ENCODE measurements at places on chromosomes 12 and 14.

GRCh38 chr12:8702159-8702558 lies 4.4 kb downstream of the RIMKLB start:
- no peak for DNase-seq

- DNase-seq = no peak
Observed at GRCh38 chr12:20620261-20620660, 74.9 kb upstream of the SLCO1C1 start.

DNA sequence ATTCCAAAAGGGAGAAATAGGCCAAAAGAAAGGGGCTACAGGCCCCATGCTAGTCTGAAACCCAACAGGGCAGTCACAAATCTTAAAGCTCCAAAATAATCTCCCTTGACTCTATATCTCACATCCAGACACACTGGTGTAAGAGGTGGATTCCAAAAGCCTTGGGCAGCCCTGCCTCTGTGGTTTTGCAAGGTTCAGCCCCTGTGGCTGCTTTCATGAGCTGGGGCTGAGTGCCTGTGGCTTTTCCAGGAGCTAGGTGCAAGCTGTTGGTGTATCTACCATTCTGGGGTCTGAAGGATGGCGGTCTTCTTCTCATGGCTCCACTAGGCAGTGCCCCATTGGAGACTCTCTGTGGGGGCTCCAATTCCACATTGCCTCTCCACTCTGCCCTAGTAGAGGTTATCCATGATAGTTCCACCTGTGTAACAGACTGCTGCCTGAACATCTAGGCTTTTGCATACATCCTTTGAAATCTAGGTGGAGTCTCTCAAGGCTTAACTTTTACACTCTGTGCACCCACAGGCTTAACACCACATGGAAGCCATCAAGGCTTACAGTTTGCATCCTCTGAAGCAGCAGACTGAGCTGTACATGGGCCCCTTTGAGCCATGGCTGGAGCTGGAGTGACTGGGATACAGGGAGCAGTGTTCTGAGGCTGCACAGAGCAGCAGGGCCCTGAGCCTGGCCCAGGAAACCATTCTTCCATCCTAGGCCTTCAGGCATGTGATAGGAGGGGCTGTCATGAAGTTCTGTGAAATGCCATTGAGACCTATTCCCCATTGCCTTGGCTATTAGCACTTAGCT lies 66.5 kb upstream of the ABCD2 start:
- no peak for DNase-seq

DNA sequence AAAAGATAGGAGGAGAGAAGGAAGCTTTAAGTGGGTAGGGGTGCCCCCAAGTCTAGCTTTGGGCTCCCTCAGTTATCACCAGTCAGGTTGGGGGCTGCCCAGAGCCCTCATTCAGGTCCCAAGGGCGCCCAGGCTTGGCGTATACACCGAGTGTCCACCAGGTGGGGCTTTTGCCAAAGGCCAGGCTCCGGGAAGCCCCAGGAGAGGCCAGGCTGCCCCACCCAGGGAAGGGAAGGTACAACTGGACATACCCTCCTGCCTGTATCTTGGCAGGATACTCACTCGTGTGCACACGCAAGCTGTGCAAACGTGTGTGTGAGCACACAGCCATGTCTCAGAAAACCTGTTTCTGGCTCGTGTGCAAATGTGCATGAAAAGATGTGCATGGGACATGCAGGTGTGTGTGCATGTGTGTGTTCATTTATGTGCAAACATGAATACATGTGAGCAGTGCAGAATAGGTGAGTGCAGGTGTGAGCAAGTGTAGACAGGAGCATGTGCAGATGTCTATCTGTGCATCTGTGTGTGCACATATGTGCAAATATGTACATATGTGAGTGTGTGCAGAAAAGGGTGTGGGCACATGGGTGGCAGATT lies 103.9 kb upstream of the MYL2 start:
- DNase-seq = peak; percentile 42

GRCh38 chr14:59465316-59466135 lies at the start of gene GPR135:
GPR135 (minus strand) TSS chr14:59465380; CDS start chr14:59465226, 154 bp downstream.
- DNase-seq = no peak

DNA sequence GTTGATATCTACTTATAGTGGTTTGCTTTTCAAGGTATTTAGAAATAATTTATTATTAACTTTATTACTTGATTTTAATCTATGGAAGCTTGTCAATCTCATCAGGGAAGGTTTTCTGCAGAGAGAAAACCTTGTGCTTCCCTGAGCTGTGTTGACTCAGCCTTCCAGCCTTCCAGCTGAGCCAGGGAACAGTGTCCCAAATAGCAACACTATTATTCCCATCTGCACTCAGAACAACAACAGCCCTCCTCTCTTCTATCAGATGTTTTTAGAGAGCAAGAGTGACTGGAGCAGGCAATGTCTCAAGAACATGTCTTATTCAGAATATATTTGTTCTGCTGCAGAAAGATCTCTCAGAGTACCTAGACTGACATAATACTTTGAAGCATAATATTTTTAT lies 389.9 kb upstream of the GARIN6 start:
- DNase-seq = no peak

GRCh38 chr12:101870925-101871324 lies 6.5 kb upstream of the DRAM1 start:
- no peak for DNase-seq

GRCh38 chr12:12503384-12504078 lies 59.1 kb downstream of the DUSP16 start:
- DNase-seq = no peak

- DNase-seq = no peak
Observed at GRCh38 chr12:26854031-26854390, 21.0 kb upstream of the ITPR2 start.

GRCh38 chr12:118984161-118984943 lies 3.0 kb downstream of the SRRM4 start:
- DNase-seq = no peak

DNA sequence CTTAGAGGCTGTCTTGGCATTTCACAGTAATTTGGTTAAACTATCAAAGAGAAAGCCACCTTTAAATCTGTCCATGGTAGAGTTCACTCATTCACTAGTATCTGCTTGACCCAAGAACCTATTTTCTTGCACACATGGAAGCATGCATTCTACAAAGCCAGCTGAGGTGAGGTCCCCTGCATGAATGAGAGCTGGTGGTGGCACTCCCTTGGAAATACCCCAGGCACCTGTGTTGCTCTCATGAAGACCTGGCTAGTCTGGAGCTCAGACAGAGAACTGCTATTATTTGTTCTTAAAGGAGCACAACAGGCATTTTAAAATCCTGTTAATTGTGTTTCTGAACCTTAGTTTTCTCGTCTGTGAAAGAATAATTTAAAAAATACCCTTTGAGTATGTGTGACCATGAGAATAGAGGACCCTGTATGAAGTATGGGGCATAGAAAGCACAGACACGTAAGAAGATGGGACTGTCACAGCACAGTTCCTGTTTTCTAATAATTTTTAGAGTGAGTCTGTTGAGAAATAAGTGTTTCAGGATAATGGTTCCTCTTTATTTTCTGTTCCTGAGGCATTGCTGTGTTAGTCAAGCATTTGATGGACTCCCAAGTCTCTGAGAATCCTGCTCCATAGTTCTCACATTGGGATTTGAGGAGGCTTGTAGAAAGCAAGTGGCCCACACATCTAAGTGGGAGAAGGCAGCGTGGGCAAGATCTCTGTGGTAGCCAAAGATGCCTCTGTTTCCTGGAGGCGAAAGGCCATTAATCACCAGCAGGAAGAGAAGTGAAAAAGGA lies 10.9 kb downstream of the RGS6 start:
- no peak for DNase-seq

DNA sequence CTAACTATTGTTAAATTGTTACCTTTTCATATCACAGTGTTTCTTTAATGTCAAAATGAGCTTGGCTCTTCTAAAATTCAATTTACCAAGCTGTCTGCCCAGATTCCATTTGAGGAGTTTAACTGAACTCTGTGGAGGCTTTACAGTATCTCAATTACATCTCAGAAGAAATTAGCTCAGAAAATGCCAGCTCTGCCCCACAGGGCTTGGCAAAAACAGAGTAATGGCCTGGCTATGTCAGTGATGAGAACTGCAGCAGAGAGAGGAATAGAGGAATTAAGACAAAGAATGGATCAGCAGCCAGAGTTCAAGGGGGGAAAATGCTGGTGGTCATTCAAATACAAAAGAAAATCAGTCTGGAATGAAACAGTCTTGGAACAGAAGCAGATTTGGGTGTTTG lies 15.8 kb upstream of the TMTC1 start:
- DNase-seq = no peak

GRCh38 chr14:67883717-67884116 lies 64.1 kb downstream of the RAD51B start:
- DNase-seq = no peak

DNA sequence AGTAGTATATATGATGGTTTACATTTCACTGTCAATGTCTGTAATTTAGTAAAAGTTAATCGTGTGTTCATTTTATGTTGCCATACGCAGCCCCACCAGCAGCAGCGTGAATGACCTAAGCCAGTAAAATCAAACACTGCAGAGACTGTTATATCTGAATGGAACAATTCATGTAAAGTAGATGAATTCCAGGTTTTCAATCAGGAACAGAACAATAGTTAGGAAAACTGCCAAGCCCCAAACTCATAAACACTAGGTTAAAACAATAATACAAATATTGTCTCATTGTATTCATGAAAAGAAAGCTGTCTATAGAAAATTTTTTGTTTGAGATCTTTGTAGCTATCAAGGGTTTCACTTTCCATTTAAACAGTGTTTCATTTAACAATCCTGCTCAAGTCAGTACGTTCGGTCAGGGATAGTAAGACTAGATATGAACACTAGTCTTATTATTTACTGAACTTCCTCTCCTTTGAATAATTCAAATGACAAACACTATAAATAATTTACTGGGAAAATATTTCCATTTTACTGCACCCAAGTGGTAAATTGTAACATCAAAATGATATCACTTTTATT lies 256.8 kb upstream of the FLRT2 start:
- no peak for DNase-seq

GRCh38 chr12:29510591-29511185 lies 13.2 kb upstream of the OVCH1 start:
- no peak for DNase-seq

DNA sequence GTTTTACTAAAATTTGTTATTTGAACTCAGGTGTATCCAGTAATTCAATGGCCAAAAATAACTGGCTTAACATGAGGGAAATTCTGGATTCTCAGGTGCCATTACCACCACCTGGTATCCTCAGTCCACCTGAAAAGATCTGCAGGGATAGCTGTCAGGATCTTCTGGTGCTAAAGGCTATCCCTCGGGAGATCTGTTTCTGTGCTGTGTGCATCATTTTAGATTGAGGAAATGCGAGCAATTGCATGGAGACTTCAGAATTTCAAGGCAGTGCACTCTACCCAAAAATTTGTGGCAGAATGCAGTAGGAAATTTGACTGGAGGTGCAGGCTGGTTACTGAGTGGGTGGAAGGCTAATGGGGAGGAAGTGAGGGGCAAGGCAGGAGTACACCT lies 26.4 kb downstream of the ZCCHC8 start:
- DNase-seq = no peak

DNA sequence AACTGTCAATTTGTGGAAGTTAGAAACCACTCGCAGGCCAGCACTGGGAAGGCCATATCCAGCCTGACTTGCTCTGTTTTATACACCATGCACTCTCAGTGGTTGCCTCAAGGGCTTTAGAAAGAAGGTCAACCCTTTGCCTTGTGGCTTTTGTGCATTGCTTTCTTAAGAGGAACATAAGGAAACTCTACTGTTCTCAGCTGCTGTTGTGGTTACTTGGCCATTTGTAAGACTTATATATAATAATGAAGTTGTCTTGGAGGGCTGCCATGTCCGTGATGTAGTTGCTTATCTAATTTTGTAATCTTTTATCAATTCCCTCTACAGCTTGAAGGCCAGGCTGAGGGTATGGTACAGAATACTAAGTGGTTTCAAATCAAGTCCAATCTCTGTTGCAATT lies 637.8 kb downstream of the DIO2 start:
- no peak for DNase-seq

- DNase-seq = peak; percentile 40
Observed at GRCh38 chr12:115722181-115722580, 555.3 kb downstream of the MED13L start.

DNA sequence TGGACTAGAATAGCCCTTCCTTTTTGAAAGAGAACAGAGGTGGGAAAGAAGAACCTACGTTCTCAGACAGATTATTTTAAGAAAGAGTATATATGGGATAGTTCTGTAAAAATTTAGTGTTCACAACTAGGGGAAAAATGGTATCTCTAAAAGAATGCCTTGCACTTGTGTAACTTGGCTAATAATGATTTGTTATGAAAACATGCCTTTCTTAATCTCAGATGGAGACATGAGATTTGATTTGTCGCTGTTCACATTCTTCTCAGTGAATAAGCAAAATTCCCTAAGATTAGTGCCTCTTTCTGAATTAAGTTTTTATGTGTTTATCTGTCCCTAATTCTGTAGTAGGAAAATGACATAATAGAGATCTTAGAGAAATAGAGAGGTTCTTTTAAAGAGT lies 100.8 kb downstream of the USP15 start:
- no peak for DNase-seq

DNA sequence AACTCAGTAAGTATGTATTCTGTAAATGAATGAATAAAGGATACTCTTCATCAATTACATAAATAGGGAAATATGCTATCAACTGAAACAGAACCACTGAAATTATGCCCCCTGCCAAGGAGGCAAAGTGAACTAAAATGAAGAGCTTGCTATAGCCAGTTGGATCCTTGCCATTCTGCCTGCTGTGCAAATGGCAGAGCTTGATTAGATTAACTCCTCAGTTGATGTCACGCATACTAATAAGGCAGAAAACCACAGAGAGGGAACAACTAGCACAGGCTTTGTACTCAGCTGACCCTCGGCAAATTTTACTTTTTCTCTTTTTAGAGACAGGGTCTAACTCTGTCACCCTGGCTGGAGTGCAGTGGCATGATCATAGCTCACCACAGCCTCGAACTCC lies 36.7 kb upstream of the FERMT2 start:
- DNase-seq = no peak

- DNase-seq = no peak
Observed at GRCh38 chr12:96131230-96131788, 62.9 kb upstream of the ELK3 start.

GRCh38 chr12:101945369-101946232 lies 68.2 kb downstream of the DRAM1 start:
- peak; percentile 41 for DNase-seq

- peak; percentile 64 for DNase-seq
Observed at GRCh38 chr12:27779920-27780611, at the start of the genes KLHL42 and MANSC4. KLHL42 (plus strand) TSS chr12:27780233; CDS start chr12:27780331, 98 bp downstream. MANSC4 (minus strand) TSS chr12:27780236; CDS start chr12:27771276, 8,960 bp downstream.

DNA sequence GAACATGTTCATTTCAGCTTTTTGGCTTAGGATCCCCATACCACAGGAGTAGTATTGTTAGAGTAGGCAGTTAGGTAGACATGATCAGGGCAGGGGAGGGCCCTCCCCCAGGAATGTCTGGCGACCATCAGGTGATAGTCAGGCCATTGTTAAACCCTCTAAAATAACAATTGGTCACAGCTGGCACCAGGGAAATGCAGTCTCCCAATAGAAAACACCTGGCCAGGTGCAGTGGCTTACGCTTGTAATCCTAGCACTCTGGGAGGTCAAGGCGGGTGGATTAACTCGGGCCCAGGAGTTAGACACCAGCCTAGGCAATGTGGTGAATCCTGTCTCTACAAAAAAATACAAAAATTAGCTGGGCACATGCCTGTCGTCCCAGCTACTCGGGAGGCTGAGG lies 187.1 kb downstream of the MON2 start:
- DNase-seq = no peak

- no peak for DNase-seq
Observed at GRCh38 chr12:67925552-67925951, 63.7 kb upstream of the IFNG-AS1 start.

All from colonic mucosa (tissue), 4 donors.